NCI-H460 (cell line): ENCODE measurements at places on chromosomes 16 and 17. TPM values are rescaled to one million over a fixed set of nuclear protein-coding genes. Genes with fewer than 3 reads are reported as not detected.

- DNase-seq, result no peak
Measured at GRCh38 chr16:81376880-81377279, 62.1 kb downstream of the GAN start.

DNA sequence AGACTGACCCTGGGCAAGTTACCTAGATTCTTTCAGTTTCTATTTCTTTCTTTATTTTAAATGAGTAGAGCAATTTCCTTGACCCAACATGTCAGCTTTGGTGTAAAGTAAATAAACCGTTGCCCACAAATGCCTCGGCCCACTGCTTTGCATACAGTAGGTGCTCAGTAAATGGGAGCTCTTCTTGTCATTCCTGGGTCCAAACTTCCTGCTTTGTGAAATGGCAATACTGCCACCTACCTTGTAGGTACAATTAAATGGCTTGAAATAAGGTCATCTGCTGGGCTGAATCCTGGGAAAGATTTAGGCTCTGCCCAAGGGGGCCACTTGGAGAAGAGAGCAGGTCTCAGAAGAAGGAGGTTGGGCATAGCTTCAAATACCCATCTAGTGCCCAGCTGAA lies 253.0 kb downstream of the HS3ST3B1 start:
- DNase-seq, result no peak

- DNase-seq, result no peak
Measured at GRCh38 chr17:36812762-36813161, 124.5 kb upstream of the LHX1 start.

GRCh38 chr17:61423967-61424649 lies 24.5 kb downstream of the TBX2 start:
- no peak for DNase-seq

Gene BBS2
- total RNA-seq, result 67.3 and 75.3 TPM in 2 replicates

Gene KRT39
- not detected in 2 replicates for total RNA-seq

DNA sequence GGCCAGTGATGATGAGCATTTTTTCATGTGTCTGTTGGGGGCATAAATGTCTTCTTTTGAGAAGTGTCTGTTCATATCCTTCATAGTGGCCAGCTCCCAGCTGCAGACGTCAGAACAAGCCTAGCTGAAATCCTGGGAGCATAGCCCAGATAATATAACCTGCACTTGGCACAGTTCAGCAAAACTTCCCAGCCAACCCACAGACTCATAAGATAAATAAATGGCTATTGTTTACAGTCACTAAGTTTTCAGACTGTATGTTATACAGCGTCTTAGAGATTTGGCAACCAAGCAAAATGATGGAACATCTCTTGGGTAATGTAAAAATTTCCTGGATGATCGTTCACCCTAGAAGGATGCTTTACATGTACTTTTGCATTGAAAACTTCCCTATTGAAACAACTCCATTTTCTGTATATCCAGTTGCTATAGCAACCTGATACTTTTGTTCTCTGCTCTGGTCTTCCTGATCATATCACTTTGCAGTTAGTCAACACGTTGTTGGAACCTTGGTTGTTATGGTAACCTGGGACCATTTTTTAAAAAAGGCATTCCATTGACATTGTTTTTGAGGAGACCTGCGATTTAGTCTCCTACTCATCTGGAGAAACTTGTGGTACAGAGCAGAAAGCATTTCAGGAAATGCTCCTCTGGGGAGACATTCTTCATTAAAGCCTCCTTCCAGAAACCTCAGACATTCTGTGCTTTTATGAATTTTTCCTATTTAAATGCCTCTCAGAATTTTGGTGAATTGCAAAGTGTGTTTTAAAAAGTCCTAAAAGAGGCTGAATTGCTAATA lies 378.7 kb downstream of the HS3ST4 start:
- DNase-seq, result no peak

DNA sequence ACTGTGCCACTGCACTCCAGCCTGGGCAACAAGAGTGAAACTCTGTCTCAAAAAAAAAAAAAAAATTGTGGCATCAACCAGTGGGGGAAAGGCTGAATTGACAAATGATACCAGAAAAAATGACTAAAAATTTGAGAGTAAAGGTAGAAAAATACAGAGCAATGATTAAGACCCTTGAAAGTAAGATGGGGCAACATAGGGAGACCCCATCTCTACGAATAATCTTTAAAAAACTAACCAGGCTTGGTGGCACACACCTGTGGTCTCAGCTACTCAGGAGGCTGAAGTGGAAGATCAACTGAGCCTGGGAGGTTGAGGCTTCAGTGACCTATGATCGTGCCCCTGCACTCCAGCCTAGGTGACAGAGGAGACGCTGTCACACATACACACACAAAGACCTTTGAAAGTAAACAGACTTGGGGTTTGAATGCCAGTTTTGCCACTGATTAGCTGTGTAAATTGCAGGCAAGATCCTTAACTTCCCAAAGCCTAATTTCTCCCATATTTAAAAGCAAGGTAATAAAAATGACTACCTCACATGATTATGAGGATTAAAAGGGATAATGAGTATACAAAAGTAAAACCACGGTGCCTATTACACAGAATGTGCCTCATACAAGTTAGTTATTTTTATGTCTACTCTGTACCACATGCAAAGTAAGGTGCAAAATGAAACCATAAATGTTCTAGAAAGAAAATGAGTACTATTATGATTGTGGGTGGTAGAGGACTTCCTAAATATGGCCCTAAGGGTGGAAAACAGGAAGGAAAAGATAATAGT lies 21.7 kb upstream of the PAFAH1B1 start:
- DNase-seq, result no peak

DNA sequence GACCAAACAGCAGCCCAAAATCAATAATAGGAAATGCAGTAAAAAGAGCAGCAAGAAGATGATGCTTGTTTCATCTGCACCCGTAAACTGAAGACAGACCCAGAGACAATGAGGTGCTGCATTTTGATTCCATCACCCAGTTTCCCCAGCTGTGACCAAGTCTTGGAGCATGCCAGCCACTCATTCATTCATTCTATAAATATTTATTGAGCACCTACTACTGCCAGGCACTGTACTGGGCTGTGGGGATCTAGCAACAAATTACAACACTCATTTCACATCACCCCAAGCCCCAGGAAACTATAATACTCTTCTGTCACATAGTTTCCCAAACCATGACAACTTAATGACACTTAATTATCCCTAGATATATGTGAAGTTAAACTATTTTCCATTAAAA lies 79.2 kb downstream of the TOX3 start:
- no peak for DNase-seq

- DNase-seq, result no peak
Measured at GRCh38 chr16:23945243-23945642, 109.5 kb downstream of the PRKCB start.

GRCh38 chr16:88077328-88078108 lies 126.3 kb downstream of the BANP start:
- DNase-seq, result no peak

DNA sequence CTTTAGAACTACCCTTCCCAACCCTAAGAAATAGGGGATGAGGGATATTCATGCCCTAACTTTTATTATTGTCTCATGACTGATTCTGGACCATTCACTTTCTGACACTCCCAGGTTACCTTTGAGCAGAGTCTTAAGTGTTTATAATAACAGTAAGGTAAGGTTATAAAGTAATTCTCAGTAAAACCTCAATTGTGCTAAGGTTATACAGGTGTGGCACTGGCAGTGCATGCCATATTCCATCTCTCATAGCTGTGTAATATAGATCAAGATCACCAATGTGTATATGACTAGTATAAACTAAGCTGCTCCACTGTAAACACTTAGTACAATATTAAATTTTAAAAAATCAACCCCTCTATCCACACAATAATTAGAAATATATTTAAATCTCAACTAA lies 89.1 kb downstream of the KCNJ2 start:
- DNase-seq, result no peak

- DNase-seq, result no peak
Measured at GRCh38 chr17:15267996-15268395, 2.9 kb upstream of the PMP22 start.

Gene NOD2
- total RNA-seq, result 0.02 TPM in 1 of 2 replicates, not detected in the other

Gene ZDHHC7
- 50.4 and 57.4 TPM in 2 replicates for total RNA-seq
